ENCODE measurements at places on chromosomes 12 and 14.

- DNase-seq, result no peak
Measured at GRCh38 chr14:83559721-83560120, 1970.2 kb upstream of the FLRT2 start.

DNA sequence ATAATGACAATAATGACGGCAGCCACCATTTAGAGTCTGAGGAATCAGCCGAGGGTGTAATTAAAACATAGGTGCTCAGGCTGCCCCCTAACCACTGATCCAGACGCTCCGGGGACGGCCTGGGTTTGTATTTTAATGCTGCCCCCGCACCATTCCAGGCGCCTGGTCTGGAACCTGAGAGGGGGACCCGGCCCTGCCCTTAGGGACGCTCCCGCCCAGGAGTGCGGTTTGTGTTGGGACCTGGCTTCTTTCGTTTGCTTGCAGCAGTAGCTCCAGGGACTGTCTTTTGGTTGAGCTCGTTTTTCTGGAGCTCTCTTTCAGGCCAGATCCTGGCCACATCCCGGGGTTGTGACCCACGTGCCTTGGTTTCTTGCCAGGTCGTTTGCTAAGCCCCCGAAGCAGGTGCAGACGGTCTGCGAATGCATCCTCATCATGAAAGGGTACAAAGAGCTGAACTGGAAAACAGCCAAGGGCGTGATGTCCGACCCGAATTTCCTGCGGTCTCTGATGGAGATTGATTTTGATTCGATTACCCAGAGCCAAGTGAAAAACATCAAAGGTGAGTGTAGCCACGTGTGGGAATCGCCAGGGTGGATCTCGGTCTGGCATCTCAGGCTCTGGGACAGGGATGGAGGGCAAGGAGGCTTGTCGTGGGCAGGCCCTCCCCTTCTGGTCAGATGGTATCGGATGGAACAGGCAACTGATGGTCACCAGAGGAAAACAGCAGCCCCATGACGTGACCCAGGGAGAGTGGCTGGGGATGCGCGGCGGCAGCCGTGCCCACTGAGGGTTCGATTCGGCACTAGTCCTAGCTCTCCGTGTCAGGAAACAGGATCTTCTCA, 63.5 kb downstream of the CCDC92 start:
- no peak for DNase-seq

DNA sequence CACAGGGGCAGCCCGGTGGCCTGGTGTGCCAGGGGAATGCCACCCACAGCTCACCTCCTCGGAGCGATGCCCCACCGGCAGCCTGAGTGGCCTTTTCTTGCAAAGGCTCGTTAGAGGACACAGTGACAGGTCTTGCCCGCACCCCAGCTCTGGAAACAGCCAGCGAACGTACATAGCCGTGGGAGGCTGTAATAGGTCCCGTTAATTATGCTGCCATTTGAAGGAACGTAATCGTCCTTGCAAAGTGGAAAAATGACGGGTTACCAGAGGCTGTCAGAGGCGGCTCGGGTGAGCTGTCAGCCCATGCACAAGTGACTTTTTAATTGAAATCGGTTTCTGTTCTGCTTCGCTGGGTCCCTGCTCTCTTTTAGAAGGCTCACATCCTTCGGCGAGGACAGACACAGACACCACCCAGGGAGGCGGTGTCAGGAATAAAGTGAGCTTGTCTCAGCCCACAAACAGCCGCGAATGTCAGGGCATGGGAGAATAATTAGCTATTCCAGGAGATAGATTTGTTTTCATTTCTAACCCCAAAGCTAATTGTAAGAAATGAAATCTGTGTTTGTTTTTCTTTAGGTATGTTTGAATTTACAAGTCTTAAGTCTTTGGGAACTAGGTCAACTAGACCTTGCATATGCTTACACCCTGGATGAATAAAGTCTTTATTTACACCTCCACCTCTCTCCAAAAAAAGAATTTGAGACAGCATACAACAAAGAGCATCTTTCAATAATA, 77.2 kb upstream of the RFLNA start:
- DNase-seq, result no peak

DNA sequence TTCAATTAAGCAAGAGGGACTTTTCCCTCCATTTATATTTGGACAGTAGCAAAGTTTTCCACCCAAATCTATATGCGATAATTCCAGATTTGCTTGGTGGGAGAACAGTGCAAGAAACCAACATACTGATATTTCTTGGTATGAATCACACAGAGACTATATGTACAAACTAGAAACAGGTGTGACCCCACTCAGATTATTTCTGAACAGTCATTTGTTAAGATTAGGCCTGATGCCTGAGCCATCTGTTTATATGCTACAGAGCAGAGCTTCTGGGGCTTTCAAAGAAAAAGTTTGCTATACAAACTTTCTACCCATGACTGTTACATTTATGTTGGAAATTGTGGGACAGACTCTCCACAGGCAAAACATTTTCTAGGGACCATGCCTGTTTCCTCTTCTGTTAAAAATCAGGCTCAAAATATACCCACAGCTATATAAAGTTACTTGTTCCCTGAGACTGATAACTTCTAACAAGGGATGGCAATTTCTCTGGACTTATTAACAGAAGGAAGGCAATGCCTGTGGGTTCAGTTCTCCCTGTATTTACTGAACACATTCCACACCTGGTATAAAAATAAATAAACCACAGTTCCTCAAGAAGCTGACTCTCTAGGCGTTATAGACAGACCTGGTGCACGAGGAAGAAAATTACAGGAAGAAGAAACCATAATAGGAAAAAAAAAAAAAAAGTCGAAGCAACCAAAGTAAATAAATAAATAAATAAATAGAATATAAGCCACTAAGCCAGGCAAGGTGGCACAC, 8.0 kb downstream of the PTPN21 start:
- no peak for DNase-seq

DNA sequence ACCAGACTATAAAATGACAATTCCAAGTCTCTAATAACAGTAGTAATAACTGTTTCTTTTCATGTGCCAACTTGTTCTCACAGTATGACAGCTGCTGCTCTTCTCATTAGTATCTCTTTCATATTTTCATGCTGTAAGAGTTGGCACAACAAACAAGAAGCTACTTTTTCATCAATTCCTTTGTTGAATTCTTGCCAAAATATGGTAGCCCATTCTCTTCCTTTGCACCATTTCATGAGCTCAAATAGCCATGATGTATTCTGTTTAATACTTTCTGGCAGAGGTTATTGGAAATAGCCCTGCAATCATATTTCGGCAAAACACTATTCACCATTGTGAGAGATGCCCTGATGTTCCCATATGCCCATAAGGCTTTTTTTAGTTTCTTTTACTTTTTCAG, 1100.7 kb downstream of the TRHDE start:
- DNase-seq, result no peak

GRCh38 chr12:132955094-132956010, 754 bp downstream of the ZNF605 start:
- peak; percentile 58 for DNase-seq

DNA sequence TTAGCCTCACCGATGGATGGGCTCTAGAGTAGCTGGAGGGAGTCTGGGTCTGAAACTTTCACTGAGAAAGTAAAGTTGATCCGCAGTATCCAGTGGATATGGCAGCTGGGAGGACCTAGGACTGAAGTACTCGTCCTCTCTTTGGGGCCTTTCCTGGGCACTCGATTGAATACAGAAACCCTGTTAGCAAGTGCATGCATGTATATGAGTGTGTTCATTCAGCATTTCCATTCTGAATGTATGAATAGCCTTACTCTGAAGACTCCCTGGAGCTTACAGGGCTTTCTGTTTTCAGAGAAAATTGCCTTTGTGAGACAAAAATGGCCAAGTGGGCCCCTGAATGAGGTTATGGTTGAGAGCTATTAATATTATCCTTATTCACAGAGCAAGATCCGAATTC, 62.8 kb downstream of the DAD1 start:
- no peak for DNase-seq

DNA sequence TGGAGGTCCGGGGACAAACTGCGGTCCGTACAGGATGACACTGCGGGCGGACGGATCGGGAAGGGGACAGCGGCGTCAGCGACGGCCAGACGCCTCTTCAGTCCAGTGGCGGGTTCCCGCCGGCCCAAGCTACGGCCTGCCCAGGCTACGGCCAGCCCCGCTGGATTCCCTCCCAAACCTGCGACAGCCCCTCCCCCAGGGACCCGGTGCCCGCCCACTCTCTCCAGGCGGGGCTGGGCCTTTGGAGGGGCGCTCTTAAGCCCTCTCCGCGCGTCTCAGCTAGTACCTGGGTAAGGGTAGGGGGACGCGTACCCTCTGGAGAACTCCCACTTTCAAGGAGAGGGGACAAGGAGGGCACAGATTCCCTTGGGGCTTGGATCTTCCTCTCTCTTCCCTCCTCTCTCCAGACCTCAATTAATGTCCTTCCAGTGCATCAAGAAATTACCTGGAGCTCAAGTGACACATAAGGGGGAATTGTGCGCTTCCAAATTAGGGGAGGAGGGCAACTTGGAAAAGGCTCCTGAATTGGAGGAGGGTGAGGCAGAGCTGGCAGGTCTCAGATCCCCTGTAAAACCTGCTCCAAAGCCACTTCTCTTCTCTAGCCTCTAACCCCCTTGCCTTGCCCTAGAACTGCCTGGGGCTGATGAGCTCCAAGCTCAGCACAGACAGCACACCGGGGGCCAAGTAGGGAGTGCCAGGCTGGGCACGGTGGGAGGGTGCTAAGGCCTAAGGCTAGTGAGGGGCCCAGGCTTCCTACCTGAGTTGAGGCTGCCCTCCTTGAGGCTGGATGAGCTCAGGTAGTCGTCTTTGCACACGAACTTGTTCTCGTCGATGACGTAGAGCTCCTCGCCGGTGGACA, 3.1 kb downstream of the LHX5 start:
- no peak for DNase-seq

DNA sequence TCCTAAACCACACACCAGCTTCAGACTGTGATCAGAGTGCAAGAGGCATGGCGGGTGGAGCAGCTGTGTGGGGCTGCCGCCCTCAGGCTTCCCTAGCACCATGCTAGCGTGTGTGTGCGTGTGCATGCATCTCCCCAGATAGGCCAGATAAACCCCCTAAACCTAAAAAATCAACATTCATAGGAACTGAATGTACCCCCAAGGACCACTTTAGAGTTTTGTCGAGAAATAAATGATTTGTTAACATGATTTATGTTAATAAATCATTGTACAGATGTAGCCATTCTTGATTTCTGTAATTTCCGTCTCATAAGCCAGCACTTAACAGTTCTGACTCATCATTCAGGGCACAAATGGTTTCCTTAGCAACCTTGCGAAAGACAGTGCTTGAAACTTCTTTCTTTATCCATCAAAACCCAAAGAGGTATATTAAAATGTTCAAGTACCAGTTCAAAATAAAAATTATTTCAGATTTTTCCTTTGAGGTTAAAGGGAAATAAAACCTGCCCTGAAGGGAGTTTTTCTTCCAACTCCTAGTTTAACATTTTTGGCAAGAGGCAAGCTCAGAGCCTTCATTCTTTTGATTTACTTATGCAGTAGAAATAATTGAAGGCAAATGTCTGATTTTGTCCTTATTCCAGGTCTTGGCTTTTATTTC, 206.2 kb upstream of the RGS6 start:
- DNase-seq, result no peak

DNA sequence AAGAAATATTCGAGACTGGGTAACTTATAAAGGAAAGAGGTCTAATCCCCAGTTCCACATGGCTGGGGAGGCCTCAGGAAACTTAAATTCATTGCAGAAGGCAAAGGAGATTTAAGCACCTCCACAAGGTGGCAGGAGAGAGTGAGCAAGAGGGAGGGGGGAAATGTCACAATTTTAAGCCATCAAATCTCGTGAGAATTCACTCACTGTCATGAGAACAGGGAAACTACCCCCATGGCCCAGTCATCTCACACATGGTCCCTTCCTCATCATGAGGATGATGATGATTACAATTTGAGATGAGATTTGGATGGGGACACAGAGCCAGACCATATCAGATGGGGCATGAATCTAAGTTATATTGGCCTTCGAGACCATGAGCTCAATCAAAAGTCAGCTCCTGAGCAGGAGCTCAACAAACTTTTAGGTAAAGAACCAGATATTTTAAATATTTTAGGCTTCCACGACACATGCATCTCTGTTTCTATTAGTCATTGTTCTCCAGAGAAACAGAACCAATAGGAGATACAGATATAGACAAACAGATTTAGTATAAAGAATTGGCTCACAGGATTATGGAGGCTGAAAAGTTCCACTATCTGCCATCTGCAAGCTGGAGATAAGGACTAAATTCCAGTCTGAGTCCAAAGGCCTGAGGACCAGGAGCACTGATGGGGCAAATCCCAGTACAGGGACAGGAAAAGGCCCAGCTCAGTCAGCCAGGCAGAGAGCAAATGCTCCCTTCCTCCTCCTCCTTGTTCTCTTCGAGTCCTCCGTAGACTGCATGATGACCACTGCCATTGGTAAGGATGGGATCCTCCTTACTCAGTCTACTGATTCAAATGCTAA, 24.9 kb downstream of the DGLUCY start:
- DNase-seq, result peak; percentile 88

- DNase-seq, result no peak
Measured at GRCh38 chr12:75977590-75977951, 54.0 kb downstream of the PHLDA1 start.

DNA sequence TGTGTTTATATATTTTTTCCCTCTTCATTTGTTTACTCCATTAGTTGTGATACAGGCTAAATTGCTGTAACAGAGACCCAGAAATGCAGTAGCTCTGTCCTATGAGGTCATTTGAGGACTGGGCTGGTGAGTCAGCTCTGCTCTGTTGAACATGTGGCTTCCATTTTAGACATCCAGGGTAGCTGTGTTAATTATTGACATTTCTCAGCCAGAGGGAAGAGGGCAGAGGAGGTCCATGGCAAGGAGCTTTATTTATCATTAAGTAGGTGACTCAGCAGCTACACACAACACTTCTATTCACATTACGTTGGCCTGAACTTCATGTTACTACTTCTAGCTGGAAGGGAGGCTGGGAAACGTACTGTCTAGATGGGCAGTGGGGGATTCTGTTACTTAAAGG, 85.4 kb downstream of the PTCSC3 start:
- DNase-seq, result no peak

GRCh38 chr12:47073951-47074350, 5.5 kb upstream of the PCED1B start:
- DNase-seq, result no peak

- DNase-seq, result no peak
Measured at GRCh38 chr12:84596266-84596665, 316.3 kb downstream of the SLC6A15 start.

GRCh38 chr14:90815822-90816662, at the start of gene TTC7B:
TSS of gene TTC7B (minus strand) at chr14:90816430. CDS start at chr14:90816295, 135 bp downstream.
- DNase-seq, result peak; percentile 78

GRCh38 chr12:46657453-46658411, 168.1 kb downstream of the SLC38A4 start:
- DNase-seq, result no peak

GRCh38 chr12:132554845-132555630, 55.3 kb downstream of the LRCOL1 start:
- DNase-seq, result peak; percentile 71

GRCh38 chr12:30461026-30461615, 234.5 kb downstream of the IPO8 start:
- no peak for DNase-seq
